ENCODE measurements at places on chromosomes 16 and 17.

DNA sequence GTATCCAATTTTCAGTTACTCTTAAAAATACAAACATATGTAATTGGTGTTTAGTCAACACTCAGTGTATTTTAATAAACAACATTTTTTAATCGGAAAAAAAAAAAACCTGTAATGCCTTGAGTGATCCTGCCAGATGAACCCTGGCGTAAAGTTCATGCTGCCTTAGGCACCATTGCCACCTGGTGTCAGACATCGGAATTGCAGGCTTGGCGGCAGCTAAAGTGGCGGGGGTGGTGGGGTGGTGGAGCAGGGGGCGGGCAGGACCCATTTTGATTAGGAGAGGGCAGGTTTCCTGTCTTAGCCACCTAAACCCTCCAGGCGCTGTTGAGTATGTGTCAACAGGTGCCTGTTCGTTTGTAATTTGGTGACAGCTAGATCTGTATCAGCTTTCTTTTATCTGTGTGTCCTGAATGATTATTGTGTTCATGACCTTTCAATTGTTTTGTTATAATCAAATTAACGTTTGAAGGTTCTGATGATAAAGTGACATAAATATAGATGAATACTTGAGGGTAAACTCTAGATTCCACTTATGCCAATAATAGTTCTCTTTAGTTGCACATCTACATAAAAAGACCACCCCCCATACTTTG lies 588.7 kb downstream of the CDH13 start:
- DNase-seq = no peak

- no peak for DNase-seq
Observed at GRCh38 chr16:12544477-12545296, 259.0 kb downstream of the CPPED1 start.

DNA sequence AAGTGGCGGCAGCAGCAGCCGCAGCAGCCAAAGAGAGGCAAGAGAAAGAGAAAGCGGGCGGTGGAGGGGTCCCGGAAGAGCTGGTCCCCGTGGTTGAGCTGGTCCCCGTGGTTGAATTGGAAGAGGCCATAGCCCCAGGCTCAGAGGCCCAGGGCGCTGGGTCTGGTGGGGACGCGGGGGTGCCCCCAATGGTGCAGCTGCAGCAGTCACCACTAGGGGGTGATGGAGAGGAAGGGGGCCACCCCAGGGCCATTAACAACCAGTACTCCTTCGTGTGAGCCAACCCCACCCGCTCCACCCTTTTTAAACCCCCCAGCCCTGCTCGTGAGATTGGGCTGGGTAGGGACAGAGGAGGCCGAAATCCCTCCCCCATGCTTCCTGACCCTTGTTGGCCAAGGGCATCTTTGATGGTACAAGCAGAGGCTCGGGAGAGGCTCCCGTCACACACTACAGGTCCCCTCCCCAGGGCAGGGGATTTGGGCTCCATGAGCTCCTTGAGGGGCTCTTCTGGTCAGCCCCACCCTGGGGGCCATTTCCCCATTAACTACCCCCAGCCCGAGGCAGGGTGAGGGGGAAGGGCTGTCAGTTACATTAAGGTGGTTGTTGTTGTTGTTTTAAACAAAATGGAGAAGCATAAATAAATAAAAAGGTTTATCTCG lies 4.6 kb upstream of the ATP2A1 start:
- no peak for DNase-seq

DNA sequence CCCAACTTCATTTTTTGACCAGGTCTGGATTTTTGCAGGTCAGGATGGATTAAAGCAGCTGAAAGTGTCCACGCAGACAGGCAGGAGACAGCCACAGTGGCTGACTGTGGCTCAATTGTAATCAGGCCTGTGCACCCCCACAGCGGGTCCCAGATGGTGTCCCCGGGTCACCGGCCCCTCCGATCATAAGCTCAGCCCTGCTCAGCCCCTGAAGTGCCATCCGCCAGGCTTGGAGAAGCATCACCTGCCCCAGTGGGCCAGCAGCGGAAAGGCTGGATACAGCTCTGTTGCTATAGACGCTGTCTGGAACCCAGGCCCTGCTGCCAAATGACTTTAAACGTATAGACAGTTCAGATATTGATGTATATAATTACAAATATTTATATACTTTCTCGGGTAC lies 60.6 kb downstream of the RPH3AL start:
- DNase-seq = no peak

GRCh38 chr17:5249615-5250014 lies 15.0 kb upstream of the SCIMP start:
- peak; percentile 78 for DNase-seq

DNA sequence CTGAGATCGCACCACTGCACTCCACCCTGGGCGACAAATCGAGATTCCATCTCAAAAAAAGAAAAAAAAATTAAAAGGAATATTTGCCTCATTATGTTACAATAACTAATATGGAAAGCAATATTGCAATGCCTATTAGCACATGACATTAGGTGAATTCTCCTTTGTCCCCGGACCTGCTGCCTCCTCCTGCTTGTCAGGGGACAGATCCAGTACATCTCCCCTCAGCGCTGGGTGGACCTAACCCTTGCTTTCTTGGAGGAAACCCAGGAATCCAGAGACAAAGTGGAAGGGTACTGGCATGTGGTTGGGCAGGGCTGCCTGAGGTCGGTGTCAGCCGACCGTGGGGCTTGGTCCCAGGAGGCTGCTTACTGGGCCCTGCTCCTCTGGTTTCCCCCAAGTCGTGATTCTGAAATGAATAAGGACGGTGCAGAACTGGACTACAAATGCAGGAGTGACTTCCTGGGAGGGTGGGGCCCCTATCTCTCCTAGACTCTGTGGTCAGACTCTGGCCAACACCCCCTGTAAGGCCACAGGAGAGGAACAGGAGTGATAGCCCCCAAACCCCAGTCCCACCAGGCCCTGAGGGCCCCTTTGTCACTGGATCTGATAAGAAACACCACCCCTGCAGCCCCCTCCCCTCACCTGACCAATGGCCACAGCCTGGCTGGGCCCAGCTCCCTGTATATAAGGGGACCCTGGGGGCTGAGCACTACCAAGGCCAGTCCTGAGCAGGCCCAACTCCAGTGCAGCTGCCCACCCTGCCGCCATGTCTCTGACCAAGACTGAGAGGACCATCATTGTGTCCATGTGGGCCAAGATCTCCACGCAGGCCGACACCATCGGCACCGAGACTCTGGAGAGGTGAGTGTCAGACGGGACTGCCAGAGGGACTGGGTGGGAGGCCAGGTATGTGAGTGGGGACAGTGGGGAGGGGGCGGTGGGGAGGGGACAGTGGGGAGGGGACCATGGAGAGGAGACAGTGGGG lies at the start of gene HBZ:
Gene HBZ (plus strand): TSS at position 504 of the 988 bp plus-strand sequence. CDS start 266 bp downstream, at position 770.
- no peak for DNase-seq

- no peak for DNase-seq
Observed at GRCh38 chr16:11796227-11797165, 562 bp downstream of the ZC3H7A start.

DNA sequence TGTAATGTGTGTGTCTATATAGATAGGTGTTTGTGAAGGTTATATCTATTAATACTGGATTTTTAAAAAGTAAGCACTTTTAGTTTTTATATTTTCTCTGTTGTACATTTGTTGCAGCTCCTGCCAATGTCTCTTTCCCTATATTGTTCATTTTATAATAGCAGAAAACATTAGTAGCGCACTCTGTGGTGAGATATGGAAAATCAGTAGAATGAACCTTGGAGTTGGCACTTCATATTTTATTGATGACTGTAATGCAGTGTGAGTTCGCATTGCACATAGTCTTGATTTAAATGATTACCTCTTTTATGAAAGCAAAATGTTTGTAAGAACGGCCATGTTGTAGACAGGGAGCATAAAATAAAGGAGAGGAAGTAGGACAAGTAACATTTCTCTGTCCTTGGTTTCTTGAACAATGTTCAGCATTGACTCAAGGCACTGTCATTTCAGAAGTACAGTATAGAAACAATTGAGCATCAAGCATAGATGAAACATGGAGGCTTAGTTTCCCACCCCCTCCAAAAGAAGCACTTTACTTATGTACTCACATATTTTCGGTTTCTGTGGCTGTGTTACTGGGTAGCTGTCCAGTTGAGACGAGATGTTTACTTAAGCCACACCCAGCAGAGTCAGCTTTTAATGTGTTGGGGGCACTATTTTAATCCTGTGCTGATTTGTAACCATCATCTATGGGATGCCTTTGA lies 74.0 kb downstream of the TANC2 start:
- peak; percentile 88 for DNase-seq

DNA sequence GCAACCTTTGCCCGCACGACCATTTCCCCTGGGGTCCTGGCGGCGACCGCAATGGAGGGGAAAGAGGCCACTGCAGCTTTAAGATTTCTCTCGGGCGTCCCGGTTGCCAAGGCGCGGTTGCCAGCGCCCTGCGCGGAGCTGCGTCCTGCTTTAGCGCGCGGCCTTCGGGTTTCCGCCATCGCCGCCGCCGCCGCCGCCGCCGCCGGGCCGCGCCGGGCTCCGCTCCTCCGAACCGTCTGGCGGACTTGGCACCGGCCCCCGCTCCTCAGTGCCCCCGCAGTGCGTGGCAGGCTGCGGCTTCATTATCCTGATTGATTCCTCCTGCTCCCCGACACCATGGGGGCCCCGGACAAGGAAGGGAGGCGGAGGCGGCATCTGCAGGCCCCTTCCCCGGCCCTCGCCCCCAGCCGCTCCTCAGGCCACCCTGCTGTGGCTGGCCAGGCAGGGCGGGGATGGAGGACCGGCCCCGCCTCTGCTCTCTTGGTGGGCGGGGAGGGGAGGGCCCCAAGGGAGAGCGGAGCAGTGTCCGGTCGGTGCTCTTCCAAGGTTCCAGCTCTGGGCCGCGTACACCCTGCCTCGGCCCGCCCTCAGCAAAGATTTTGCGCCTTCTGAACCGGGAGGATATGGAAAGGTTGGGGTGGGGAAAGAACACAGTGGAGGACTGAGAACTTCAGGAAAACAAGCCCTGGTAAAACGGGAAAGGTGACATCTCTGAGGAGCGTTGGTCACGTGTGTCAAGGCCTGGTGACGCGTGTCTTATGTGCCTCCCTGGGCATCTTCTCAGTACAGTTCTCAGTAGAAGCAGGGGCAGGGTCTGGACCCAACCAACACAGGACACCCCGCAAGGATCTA lies 34.0 kb downstream of the NEUROD2 start:
- DNase-seq = peak; percentile 55

Data from NCI-H748 treated with DMSO at 0.1 percent for 48 hours (cell line).